IPS-NIHi11 (cell line): ENCODE measurements at places on chromosomes 16 and 17.

- no peak for DNase-seq
These were observed 22.9 kb downstream of the CDK12 start for GRCh38 chr17:39484178-39484577.

DNA sequence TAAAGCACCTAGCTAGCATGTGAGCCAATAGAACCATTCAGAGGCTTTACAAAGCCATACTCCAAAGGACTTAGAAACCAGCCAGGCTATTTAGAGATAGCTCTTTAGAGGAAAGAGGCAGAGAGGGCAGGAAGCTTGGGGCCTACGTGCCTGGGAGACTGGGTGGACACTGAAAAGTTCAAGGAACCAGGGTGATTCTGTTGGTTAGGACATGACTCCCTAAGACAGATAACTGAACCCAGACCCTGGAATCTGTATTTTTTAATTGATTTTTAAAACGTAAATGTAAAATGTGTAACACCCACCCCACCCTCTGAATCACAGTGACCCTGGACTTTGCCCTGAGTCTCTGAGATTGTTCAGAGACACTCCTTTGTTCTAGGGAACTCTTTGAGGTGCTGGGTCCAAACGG, 16.1 kb upstream of the GNA13 start:
- DNase-seq: no peak

- peak; percentile 77 for DNase-seq
These were observed 8.2 kb downstream of the PDE6G start for GRCh38 chr17:81648013-81648706.

DNA sequence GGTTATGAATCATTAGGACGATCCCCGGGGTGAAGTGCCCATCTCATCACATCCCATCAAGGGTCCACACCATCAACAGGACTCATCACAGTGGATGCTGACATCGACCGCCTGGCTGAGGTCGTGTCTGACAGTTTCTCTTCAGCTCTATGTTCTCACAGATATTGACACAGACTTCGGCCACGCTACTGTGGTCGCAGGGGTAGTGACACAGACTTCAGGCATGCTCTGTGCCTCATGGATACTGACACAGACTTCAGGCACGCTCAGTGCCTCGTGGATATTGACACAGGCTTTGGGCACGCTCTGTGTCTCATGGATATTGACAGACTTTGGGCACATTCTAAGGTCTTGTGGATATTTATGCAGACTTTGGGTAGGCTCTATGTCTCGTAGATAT, 50.1 kb downstream of the KLHDC4 start:
- DNase-seq: no peak

DNA sequence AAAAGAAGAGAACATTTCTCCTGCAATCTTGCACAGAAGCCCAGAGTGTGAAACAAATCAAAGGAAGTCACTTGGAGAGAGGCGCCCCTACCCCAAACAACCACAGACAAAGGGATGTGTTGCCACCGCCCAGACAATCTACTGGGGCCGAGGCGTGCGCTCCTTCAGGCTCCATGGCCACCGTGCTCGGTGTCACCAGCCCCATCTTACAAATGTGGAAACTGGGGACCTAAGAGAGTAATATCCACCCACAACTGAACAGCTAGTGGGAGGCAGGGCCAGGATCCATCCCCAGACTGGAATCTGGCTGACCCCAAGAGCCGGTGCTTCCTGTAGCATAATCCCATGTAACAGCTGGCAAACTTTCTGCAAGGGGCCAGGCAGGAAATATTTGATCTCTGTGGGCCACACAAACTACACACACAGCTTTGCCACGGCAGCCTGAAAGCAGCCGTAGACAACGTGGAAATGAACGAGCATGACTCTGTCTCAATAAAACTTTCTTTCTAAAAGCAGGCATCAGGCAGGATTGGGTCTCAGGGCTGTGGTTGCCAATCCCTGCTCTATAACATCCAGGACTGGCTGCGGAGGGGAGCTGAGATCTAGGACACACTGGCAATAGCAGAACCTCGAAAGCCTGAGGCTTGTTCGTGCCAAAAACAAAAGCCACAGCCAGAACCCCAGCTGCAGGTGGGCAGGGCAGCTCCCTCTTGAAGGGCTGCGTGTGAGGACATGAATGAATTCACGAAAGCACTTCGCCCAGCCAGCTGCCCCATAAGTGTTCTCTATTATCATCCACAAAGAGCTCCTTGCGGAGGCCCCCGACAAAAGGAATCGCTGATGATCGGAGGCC, 26.6 kb upstream of the GINS2 start:
- DNase-seq: no peak

- no peak for DNase-seq
These were observed 89.3 kb upstream of the ZNF750 start for GRCh38 chr17:82929011-82929622.

DNA sequence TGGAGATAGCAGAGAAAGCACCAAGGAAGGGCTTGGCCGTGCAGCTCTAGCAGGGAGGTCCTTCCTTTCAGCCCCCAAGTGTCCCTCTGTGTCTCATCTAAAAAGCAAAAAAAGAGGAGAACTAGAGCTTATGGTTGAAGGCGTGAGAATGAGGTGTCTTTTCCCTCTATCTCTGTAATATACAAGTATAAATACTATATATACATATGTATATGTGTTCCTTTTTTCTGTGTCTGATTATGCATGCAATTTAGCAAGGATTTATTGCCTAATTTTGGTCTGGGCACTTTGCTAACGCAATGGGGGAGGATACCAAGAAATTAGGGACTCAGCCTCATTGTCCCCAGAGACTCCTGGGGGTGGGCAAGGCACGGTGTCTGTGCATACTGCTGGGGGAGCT, 90.2 kb upstream of the CCL2 start:
- no peak for DNase-seq

DNA sequence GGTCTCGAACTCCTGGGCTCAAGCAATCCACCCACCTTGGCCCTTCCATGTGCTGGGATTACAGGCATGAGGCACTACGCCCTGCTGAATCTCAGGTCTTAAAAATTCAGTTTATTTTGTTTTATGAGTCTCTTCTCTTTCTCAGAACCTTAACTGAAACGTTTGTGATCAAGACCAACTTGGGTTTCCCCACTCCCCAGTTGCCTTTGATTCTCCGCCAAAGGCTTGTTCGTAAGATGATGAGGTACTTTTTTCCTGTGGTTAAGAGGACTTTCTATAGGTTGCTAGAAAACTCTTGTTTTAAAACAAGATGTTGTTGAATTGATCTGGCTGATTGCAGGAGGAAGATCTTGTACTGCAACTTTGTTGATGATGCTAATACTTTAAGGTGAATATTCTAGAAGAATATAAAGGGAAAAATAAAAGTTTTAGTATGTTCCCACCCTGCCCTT, 11.7 kb downstream of the ABCC1 start:
- no peak for DNase-seq

GRCh38 chr17:27540318-27541101, 84.3 kb downstream of the KSR1 start:
- DNase-seq: no peak

DNA sequence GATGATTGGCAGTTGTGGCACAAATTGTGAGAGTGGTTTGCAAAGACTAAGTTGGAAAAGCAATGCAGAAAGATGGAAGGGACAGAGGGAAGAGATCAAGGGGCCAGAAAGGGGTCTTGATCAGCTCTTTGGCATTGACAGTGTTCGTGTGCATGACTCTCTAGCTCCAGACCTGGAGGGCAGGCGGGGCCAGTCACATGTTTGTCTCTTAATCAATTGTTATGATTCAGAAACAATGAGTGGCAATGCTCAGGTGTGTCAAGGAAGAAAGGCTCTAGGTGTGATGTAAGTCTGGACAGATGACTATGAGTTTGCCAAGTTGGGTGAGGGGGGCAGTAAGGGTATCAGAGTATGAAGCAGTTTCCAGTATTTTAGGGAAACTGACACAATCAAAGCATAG, 32.1 kb downstream of the WSB1 start:
- DNase-seq: no peak

DNA sequence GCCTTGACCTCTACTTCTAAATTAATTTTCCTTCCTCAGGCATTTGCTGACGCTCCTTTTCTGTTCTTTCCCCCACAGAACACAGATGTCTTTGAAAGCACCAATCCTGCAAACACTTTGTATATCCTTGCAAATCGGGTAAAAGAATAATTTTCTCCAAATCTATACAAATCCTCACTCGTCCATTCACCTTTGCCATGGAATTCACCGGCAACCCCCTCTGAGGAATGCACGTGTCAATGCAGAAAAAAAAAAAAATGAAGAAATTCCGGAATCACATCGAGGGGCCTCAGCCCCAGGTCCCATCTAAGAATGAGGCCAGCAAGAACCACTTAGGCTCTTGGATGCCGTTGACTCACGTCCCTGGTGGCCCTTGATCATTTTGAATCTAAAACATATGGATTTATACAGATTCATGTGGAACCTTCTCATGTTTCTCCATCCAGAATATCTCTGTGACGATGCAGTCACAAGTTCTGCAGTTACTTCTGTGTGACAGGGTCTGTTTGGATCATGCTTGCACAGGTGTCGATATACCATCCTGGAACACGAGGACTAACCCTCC, 136.9 kb downstream of the RBFOX3 start:
- DNase-seq: no peak

DNA sequence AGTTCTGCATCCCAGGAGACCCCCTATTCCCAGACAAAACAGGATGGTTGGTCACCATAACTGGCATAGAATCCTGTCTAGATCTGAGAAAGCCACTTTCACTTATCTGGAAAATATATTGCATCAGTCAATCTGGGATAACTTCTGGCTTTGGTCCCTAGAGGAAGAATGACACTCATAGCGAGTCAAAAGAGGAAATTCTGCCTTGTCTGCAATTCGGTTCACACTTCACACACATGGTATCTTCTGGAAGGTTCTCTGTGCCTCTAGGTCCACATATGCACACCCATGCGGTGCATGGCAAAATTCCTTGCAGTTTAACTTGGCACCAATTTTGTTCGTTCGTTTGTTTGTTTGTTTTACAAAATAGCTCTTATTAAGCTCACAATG, 49.2 kb upstream of the WSCD1 start:
- no peak for DNase-seq

DNA sequence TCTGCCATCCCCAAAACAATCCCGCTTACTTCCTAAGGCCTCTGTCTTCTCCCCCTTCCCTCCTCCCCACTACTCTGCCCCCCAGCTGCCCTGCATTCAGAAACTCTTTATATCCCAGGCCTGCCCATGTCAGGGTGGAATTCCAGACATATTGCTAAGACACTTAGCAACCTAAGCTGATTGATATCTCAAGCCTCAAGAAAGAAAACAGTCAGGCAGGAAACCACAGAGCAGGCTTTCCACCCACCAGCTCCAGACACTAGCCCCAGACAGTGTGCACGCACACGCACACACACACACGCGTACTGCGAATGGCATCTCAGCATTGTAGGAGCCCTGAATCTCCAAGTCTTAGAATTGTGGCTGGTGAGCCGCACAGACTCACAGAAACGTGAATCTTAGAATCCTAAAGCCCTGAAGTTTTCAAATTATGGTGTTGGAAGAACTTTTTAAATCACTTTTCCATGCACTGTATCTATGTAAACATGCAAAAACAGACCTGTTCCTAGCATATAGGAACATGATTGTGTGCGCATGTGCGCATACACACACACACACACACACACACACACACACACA, 8.8 kb upstream of the LPCAT2 start:
- DNase-seq: no peak

GRCh38 chr16:38941-39892, 14.2 kb downstream of the POLR3K start:
- no peak for DNase-seq

GRCh38 chr17:45244725-45245656, 16.9 kb downstream of the SPATA32 start:
- DNase-seq: no peak

DNA sequence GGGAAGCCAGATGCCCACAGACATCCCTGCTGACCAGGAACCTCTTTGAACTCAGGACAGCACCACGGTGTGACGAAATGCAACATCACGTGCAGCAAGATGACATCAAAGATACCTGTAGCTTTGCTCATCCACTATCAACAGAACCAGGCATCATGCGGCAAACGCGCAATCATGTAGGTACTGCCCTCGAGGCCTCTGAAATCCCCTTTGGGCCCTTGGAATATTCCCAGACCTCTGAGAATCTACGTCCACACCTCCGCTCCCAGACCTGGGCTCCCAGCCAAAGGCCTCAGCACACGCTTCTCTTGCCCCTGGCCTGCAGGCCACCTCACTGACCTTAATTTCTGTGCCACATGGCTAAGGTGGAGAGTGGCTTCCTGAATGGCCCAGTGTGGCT, 7.3 kb downstream of the CX3CL1 start:
- DNase-seq: no peak

- DNase-seq: no peak
These were observed 22.6 kb downstream of the ZFHX3 start for GRCh38 chr16:73025151-73025855.

GRCh38 chr16:8767176-8767575, 30.3 kb downstream of the TMEM186 start:
- DNase-seq: no peak

- no peak for DNase-seq
These were observed 217.6 kb upstream of the CPHXL start for GRCh38 chr16:75943705-75944514.

GRCh38 chr17:81043725-81044427, 8.9 kb downstream of the BAIAP2 start:
- DNase-seq: peak; percentile 85

DNA sequence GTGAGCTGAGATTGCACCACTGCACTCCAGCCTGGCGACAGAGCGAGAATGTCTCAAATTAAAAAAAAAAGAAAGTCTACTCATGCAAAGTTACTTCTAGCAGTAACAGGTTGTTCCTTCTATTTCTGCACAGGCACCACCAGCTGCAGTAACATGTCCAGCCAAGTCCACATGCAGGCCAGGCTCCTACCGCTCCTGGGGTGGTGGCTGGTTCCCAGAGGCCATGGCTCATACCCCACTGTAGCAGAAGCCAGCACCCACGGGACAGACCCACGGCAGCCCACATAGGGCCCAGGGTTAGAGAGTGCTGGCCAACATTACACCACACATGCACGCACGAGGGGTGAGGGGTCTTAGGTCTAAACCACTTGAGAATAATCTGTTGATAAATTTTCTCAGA, 26.7 kb upstream of the TRAP1 start:
- DNase-seq: no peak

DNA sequence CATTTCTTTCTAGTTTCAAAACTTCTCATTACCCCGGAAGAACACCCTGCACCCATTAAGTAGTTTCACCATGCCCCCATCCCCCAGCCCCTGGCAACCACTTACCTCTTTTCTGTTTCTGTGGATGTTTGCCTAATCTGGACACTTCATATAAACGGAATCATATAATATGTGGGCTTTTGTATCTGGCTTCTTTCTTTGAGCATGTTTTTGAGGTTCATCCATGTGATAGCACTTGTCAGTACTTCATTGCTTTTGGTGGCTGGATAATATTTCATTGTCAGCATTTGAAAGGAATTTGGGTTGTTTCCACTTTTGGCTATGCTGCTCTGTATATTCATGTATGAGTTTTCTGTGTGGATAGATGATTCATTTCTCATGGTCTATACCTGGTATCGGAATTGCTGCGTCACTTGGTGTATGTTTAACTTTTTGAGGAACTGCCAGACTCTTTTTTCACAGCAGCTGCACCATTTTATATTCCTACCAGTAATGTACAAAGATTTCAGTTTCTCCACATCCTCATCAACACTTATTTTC, 30.0 kb upstream of the SLC5A10 start:
- DNase-seq: no peak

- no peak for DNase-seq
These were observed 3.6 kb downstream of the COG1 start for GRCh38 chr17:73196500-73196899.

- no peak for DNase-seq
These were observed 147.0 kb upstream of the CIBAR2 start for GRCh38 chr16:85259115-85259831.
